ENCODE measurements at places on chromosomes 1 and 21.
A peak's percentile ranks its signal among the peaks of the same experiment; 100 is the strongest.

- DNase-seq = no peak
These were observed 124.0 kb downstream of the GPATCH2 start for GRCh38 chr1:217506878-217507277.

- no peak for DNase-seq
These were observed 18.7 kb upstream of the CD55 start for GRCh38 chr1:207302618-207303393.

DNA sequence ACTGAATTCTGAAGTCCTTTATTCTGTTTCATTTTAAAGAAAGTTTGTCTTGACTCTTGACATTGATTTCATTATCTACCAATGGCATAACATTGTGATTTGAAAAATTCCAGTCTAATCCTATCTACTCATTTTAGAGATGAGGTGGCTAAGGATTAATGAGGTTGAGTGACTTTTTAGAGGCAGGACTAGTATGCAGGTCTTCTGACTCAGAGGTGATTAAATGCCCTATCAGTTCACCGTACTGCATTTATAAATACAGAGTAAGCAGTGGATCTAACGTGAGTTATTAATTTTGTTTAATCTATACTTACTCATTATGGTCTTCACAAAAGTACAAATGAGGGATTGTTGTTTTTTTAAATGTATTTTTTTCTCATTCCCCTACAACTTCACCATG, 277.6 kb downstream of the PTBP2 start:
- DNase-seq = no peak

DNA sequence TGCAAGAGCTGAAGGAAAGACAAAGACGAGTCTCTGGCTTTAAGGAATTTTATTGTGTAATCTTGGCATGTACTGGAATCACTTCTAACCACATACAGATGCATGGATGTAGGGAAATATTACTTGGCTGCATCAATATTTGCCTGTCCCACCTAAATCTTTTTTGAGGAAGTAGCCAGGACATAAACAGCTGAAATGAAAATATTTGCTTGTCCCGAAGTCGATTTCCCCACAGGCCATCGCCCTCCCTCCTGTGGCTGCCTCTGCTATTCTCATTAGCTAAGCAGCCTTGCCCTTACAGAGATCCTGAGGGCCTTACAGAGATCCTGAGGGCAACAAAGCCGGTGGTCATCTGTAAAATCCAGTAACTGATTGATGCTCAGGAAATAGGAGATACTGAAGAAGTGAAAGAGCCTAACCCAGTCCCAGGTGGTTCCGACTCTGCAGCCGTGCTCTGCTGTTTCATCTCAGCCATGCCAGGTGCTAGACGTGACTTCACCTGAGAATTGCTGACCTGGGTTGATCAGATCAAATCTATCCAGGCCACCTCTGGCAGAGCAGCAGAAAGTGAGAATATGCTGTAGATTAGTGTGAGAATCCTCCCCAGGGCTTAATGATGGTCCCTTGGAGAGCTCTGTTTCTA, 25.5 kb downstream of the MAN1C1 start:
- DNase-seq = no peak

GRCh38 chr21:27213303-27213702, 246.4 kb upstream of the ADAMTS5 start:
- no peak for DNase-seq

DNA sequence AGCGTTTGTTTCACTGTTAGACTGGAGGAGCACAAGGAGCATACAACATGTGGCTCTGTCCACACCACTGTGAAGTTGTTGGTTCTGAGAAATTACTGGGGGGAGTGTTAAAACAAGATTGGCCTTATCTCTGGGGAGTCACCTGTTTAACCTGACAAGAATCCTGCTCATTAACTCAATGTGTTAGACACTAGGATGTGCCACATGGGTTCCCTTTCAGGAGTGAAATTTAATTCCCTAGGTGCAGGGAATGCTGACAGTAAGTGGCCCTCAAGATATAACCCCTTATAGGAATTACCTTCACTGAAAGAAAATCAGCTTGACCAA, 45.8 kb upstream of the WNT2B start:
- DNase-seq = no peak

DNA sequence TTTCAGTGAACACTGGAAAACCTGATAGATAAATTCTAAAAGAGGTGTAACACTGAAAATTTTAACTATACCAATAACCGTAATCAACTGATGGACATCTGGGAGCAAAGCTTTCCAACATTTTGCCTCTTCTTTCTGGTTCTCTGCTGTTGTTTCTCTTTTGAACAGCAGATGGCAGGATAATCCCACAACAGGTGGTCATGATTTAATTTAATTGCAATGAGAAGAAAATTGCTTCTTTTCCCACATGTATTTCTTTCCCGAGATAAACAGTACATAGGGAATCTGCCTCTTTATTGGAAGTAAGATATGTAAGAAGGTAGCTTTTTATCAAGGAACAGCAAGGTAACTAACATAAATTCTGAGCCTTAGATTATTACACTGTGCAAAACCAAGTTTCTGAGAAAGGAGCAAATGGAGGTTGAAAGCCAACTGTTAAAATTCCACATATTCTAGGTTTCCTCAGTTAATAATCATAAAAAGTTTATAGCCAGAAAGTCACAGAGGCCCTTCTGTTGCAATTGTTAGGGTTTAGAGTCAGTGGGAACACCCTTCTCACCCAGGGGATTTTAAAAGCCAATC, 72.9 kb downstream of the RPS6KA1 start:
- DNase-seq = peak; percentile 44

DNA sequence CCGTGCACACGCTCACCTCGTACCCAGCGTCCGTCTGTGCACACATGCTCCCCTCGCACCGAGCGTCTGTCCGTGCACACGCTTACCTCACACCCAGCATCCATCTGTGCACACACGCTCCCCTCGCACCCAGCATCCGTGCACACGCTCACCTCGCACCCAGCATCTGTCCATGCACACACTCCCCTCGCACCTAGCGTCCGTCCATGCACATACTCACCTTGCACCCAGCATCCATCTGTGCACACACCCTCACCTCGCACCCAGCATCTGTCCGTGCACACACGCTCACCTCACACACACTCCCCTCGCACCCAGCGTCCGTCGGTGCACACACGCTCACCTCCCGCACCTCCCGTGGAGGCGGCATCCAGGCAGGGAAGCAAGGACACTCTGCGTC, 24.4 kb upstream of the COL18A1 start:
- DNase-seq = no peak

GRCh38 chr1:195773931-195774330, 834.3 kb downstream of the KCNT2 start:
- DNase-seq = no peak

- no peak for DNase-seq
These were observed 75.9 kb downstream of the NOS1AP start for GRCh38 chr1:162145280-162145965.

- no peak for DNase-seq
These were observed at the start of gene KRTAP19-3 for GRCh38 chr21:30491963-30492428. Gene KRTAP19-3, minus strand, starts transcription at chr21:30492013. Its CDS starts 56 bp downstream, at chr21:30491957.

DNA sequence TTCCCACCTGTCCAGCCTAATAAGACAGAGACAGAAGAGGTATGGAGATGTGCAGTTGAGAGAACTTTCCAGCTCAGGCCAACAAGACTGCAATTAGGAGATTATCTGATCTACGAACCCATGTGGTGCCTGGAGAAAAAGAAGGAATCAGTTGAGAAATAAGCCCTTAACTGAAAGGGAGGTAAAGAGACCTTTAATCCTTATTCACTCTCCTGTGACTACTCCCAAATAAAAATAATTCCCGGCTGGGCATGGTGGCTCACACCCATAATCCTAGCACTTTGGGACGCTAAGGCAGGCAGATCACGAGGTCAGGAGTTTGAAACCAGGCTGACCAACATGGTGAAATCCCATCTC, 31.9 kb upstream of the SARS1 start:
- DNase-seq = no peak

DNA sequence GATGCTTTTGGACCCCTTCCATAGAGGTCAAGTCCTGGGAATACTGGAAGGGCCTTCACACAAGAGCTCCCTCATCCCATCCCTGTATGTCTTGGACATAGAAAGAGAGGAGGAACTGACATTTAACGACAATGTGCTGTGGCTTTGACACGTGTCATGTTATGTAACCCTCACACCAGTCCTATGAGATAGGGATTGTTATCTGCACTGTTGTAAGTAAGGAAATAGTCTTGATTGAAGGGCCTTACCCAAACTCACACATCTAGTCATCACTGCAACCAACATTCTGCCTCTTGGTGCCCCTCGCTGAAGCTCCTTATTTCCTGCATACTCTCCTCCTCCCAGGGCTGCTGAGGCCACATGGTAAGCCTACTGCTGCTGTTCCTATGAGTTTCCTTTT, 63.7 kb upstream of the ANGPTL1 start:
- DNase-seq = no peak

GRCh38 chr1:56409112-56409691, 170.2 kb downstream of the PLPP3 start:
- no peak for DNase-seq

GRCh38 chr1:86466109-86466844, 2.5 kb upstream of the CLCA1 start:
- DNase-seq = no peak

DNA sequence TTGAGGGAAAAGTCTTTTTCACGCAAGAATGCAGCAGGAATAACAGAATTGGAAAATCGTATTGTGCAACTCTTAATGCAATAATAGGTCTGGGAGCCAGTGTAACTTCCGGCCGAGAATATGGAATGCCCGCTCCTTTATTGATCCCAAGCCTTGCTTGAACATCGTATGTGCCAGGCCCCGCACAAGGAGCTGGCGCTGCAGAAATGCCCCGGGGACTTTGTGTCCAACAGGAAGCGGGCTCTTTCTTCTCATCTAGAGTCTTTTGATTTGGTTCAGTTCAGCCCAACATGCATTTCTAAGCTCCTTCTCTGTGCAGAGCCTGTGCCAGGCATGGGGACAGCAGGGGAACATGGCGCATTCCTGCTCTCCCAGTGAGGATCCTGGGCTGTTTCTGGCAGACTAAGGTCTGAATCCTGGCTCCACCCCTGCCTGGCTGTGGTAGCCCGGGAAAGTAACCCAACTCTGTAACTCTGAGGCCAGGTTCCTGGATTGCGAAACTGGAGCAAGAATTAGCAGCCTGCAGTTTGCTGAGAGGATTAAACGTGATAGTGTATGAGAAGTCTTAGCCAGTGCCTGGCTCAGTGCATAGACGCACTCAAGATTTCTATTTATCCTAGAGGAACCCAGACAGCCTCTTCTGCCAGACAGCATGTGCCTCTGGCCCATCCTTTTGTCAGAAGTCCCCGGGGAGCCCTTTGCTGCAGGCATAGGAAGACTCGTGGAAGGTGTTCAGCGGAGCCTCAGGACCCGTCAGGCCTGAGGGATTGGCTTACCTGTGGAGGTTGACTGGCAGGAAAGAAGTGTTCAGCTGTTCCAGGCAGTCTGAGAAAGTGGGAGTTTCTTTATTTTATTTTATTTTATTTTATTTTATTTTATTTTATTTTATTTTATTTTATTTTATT, 987 bp upstream of the CDCP2 start:
- no peak for DNase-seq

DNA sequence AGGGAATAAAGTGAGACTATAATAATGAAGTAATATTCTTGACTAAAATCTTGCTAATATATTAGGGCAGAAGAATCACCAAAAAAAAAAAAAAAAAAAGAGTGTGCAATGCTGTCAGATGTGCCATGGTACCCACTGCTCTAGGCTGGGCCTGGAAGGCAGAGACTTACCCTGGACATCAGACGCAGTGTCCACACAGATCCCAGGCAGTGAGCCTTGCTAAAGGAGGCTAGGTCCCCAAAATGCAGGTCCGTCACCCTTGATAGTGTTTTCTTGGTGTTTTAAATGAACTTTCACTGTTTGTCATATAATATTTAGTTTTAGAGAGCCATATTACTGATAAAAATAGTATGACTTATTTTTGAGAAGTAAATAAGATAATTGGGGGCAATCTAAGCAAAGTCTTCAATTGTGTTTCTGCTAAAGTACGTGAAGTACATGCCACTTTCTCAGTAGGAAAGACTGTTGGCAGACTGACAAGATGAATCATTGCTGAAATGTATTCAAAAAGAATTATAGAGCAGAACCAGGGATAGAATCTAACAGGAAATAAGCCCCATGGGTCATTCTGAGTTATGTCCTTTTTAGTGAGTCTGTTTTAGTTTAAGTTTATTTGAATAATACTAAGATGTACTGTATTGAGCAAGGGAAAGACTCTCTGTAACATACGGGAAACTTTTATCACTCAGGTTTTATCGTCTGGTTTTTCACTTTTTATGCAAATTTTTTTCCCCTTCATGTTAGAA, 74.6 kb upstream of the PDC start:
- DNase-seq = no peak

DNA sequence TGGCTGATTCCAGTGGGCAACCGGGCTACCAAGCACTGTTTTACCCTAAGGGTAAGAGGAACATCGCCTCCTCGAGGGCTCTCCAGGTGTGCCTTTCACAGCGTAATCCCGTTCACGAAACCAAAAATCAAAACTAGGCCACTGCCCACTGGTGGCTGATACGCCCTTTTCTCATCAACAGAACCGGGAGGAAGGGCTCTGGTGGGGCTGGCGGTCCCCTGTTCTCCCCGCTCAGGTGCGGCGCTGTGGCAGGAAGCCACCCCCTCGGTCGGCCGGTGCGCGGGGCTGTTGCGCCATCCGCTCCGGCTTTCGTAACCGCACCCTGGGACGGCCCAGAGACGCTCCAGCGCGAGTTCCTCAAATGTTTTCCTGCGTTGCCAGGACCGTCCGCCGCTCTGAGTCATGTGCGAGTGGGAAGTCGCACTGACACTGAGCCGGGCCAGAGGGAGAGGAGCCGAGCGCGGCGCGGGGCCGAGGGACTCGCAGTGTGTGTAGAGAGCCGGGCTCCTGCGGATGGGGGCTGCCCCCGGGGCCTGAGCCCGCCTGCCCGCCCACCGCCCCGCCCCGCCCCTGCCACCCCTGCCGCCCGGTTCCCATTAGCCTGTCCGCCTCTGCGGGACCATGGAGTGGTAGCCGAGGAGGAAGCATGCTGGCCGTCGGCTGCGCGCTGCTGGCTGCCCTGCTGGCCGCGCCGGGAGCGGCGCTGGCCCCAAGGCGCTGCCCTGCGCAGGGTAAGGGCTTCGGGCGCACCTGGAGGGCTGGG, at the start of gene IL6R:
Gene IL6R (plus strand): TSS at position 360 of the 763 bp plus-strand sequence. CDS start 287 bp downstream, at position 647.
- DNase-seq = peak; percentile 61

DNA sequence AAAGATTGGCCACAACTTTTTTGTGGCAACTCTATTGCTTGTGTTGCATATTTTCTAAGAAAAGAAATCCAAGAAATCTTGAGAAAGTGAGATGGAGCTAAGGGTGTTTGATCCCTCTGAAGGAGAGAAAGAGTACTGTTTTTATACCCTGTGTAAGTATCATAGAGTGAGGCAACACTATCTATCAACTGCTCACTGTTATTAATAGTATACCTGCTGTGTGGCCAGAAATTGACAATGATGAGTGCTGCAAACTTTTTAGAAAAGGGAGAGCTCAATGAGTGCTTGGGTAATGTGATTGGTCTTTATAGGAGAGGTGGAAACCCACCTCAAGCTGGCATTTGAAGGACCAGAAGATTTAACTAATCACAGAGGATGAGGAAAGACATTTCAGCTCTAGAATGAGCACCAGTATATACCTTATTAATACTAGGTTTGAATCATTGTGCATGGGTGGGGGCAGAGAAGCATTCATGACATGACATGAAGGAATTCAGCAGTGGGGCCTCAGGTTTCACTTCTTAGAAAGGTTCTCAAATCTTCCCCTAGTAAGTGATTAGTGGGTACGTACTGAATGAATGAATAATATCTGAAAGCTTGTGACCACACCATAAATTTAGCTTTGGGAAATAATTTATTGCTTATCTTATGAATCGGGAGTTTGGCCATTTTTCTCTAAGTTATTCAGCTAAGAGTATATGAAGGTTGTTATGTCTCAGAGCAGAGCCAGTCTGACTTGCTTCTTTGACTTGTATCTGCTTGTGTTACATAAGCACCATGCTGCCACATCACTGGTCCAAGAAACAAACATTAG, 169.2 kb upstream of the SGIP1 start:
- DNase-seq = no peak

Data from activated T-cell treated with anti-CD3 and anti-CD28 coated beads for 4 hours (primary cell).